T-helper 17 cell (primary cell): ENCODE measurements at places on chromosomes 5 and 9.
A peak's percentile ranks its signal among the peaks of the same experiment; 100 is the strongest.

- H3K36me3 ChIP-seq, result peaks cover 11% of the 10 kb centered on the region
- peaks cover 71% of the 10 kb centered on the region for H3K27me3 ChIP-seq
- DNase-seq, result no peak
- no peak overlapping the region for H3K4me3 ChIP-seq
Observed at GRCh38 chr5:140005145-140005591, 37.9 kb downstream of the NRG2 start.

DNA sequence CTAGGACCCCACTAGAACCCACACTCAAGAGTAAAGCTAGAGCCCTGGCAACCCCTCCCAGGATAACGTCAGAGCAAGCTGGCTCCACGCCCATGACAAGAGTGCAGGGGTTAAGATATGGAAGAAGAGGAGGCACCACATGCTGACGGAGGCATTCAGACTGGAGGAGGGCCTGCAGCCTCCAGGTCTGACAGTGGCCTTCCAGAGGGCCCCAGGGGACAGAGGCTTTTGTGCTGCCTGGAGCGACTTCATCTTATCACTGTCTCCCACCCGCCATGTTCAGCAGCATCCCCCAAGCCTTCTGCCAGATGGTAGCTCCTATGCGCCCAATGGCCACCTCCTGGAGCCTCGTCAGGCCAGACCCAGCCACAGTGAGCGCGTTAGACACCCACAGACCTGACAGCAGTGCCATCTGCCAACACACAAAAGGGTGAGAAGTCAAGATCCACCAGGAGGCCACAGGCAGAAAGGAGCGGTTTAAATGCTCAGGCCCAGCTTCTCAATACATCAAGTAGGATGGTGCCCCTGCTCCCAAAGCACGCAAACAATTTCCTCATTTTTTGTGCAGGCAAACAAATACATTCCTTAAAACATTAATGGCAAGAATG, 65.8 kb downstream of the C5orf15 start:
- no peaks in the 10 kb centered on the region for H3K36me3 ChIP-seq
- H3K4me3 ChIP-seq, result no peak overlapping the region
- H3K27me3 ChIP-seq, result peaks cover 19% of the 10 kb centered on the region

GRCh38 chr5:1708592-1709141, 91.0 kb downstream of the MRPL36 start:
- H3K4me3 ChIP-seq, result no peak overlapping the region
- peaks cover 7% of the 10 kb centered on the region for H3K36me3 ChIP-seq
- H3K4me1 ChIP-seq, result peaks cover 6% of the 10 kb centered on the region
- no peak overlapping the region for H3K27ac ChIP-seq

DNA sequence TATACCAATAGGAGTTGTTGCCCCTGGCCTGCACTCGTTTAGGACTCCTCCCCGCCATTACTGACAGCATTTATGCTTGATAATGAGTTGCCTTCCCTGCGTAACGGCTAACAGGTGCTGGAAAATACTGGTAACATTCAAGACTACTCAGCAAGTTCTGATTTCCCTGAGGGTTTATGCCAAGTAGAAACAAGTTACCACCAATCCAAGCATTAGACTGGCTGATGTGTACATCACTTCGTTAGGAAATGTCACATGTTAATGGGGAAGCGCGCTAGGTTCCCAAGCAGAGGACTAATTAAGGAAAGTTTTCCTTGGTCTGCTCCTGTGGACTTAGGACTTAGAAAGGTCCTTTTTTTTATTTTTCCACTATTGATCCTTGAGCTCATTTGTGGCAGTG, 302.1 kb downstream of the EFNA5 start:
- DNase-seq, result no peak
- no peaks in the 10 kb centered on the region for H3K36me3 ChIP-seq
- H3K4me3 ChIP-seq, result no peak overlapping the region
- H3K27ac ChIP-seq, result no peak overlapping the region

DNA sequence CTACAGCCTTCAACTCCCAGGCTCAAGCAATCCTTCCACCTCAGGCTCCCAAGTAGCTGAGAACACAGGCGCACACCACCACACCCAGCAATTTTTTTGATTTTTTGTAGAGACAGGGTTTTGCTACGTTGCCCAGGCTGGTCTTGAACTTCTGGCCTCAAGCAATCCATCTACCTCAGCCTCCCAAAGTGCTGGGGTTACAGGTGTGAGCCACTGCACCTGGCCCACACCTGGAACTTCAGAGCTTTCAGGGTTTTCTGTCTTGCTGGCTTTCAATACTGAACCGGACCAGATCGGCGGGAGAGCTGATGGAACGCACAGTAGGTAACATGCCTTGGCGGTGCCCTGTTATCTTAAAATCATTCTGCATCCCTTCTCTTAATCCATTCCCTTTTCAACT, 30.8 kb downstream of the IPPK start:
- H3K36me3 ChIP-seq, result peaks cover 7% of the 10 kb centered on the region
- peaks cover 2% of the 10 kb centered on the region for H3K4me1 ChIP-seq
- no peaks in the 10 kb centered on the region for H3K27me3 ChIP-seq
- no peak overlapping the region for H3K27ac ChIP-seq

- no peak overlapping the region for H3K4me3 ChIP-seq
- H3K36me3 ChIP-seq, result peaks cover 4% of the 10 kb centered on the region
- no peaks in the 10 kb centered on the region for H3K4me1 ChIP-seq
- DNase-seq, result no peak
- H3K27me3 ChIP-seq, result no peaks in the 10 kb centered on the region
- H3K27ac ChIP-seq, result no peak overlapping the region
Observed at GRCh38 chr5:143931986-143932385, 120.0 kb downstream of the HMHB1 start.

DNA sequence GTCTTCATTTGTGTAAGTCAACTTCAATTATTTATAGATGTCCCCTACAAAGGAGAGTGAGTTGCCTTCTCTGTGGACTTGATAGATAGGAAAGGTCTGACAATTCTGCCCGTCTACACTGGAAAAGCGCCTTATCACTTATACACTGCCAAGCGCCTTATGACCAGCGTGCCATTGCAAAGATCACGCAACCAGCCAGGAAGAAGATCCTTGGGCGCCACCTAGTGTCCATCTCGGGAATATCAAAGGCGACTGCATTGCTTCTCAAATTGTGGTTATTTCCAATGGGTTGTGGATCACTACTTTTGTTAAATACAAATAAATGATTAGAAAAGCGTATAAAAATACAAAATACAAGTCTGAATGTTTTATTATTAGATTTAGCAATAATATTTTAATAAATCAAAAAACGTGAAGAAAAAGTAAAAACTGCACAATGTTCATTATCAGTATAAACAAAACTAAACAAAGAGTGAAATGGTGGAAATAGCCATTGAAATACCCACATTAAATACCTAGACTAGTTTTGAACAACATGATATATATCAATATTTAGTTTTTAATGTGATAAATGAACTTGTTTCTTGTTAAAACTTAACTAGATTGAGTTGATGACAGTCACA, 27.8 kb downstream of the SUB1 start:
- no peaks in the 10 kb centered on the region for H3K27me3 ChIP-seq
- H3K27ac ChIP-seq, result peak overlapping the region; percentile 56
- H3K4me3 ChIP-seq, result no peak overlapping the region
- no peaks in the 10 kb centered on the region for H3K36me3 ChIP-seq

DNA sequence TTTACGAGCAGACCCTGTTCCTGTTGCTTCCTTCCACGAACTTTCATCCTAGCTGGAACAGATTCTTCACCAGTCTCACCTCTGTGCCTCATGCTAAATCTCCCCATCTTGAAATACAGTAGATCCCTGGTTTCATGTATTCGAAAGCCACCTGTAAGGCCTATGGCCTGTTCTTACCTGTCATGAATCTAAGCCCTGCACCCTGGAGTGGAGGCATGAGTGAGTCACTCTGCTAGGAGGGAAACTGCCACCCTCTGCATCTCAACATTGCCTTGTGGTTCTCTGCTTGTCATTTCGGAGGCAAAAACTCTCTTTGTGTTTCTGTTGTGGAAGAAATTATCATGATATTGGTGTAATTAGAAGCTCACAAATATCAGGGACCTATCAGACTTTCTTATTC, 320.0 kb downstream of the ENC1 start:
- no peak overlapping the region for H3K27ac ChIP-seq
- H3K4me3 ChIP-seq, result no peak overlapping the region
- H3K27me3 ChIP-seq, result peaks cover 35% of the 10 kb centered on the region
- H3K4me1 ChIP-seq, result no peaks in the 10 kb centered on the region
- H3K36me3 ChIP-seq, result no peaks in the 10 kb centered on the region

DNA sequence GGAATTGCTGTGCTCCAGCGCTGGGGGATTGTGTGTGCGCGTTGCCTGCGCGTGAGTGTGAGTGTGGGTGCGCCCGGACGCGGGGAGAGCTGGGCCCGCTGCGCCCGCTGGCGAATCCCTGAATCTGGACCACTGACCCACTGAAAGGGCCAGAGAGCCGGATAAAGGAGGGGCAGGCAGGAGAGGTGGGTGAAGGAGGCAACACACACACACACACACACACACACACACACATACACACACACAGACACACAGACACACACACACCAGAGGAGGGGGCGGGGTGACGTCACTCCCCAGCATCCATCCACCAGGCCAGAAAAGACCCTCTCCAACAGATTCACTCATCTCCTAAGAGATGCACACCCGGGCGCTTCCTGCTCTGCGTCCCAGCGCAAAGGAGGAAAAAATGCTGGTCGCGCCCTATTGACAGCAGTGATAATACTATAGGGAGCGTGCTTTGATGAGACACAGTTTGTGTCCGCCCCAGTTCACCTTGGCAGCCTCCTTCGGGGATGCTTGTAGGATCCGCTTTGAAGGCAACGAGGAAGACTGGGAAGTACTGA, 1059.1 kb upstream of the DMAC1 start:
- peak overlapping the region; percentile 75 for H3K4me3 ChIP-seq
- no peak overlapping the region for H3K27ac ChIP-seq
- no peak for DNase-seq
- H3K4me1 ChIP-seq, result peaks cover 11% of the 10 kb centered on the region
- no peaks in the 10 kb centered on the region for H3K36me3 ChIP-seq

DNA sequence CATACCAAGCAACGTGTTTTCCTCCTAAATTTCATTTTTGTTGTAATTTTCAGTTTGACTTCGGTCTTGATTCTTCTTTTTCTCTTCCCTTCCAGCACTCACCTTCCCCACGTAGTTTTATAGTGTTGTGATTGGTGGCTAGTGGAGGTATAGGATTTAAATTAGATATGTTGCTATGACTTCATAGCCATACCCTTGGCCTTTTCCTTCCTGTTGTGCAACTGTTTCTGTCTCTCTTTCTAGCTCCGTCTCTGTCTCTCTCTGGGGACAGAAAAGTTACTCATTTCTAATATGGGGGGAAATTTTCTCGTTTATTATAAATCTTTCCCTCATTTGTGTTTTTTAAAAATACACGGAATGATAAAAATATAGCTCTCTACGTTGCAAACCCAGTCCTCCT, 20.6 kb upstream of the C5orf24 start:
- H3K4me1 ChIP-seq, result peaks cover 6% of the 10 kb centered on the region
- no peak overlapping the region for H3K4me3 ChIP-seq
- peaks cover 4% of the 10 kb centered on the region for H3K36me3 ChIP-seq
- no peak for DNase-seq

DNA sequence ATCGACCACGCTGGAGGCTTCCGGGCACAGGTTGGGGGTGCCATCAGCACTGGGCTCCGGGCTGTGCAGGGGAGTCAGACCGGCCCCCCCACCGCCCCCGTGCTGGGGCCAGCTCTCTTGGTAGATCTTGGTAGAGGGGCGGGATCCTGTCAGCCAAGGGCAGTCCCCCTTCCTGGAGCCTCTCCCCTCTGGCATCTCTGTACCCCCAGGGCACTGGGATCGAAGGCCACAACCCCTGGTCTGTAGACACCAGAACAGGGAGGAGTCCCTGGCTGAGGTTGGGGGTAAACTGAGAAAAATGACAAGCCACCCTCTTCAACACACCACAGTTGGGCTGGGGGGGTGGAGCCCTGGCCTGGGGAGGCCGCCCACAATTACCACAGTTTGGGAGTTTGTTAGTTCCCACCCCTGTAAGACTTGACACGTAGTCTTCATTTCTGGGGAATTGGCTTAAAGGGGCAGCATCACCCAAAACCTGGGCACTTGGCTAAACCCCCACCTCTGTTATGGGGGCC, 882 bp downstream of the CERCAM start:
- H3K4me3 ChIP-seq, result peak overlapping the region; percentile 81
- no peak overlapping the region for H3K27ac ChIP-seq
- no peaks in the 10 kb centered on the region for H3K36me3 ChIP-seq
- H3K4me1 ChIP-seq, result peaks cover 10% of the 10 kb centered on the region

DNA sequence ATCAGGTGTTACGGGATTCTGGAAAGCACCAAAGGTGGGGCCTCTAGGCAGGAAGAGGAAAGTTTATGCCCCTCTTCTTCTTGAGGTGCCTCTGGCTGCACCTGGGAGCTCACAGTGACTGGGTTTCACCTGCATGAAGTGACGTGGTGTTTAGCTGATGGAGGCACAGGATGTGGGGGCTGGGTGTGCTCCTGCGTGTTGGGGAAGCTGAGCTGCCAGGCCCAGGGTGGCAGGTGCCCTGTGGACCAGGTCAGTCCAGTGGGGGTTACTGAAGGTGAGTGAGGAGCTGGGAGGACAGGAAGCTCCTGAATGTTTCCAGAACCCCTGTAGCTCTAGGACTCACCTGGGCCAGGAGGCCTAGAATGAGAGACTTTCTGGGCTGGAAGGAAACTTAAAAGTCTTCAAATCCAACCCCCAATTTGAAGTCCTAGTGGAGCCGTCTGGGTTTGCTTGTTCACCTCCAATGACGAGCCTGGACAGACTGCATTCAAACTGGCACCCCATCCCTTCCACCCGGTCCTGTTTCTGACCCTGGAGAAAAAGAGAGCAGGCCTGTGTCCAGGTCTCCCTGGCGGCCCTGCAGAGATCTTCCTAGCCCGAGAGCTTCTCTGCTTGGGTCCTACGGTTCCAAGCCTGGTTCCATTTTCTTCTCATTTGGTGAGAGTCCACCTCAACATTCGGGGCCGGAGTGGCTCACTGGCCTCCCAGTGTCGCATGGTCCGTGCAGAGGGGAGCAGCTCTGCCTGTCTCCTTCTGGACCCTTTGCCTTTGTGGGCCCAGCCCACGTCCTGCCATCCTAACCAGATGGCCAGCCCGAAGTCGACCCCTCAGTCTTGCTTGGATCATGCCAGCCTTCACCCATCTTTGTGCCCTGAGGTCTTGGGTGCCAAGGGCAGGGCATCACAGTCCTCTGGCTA, 22.3 kb downstream of the TRAF1 start:
- peak overlapping the region; percentile 98 for H3K27ac ChIP-seq
- peak overlapping the region; percentile 82 for H3K4me3 ChIP-seq
- peaks cover 56% of the 10 kb centered on the region for H3K4me1 ChIP-seq
- peak; percentile 56 for DNase-seq
- H3K36me3 ChIP-seq, result peaks cover 13% of the 10 kb centered on the region

DNA sequence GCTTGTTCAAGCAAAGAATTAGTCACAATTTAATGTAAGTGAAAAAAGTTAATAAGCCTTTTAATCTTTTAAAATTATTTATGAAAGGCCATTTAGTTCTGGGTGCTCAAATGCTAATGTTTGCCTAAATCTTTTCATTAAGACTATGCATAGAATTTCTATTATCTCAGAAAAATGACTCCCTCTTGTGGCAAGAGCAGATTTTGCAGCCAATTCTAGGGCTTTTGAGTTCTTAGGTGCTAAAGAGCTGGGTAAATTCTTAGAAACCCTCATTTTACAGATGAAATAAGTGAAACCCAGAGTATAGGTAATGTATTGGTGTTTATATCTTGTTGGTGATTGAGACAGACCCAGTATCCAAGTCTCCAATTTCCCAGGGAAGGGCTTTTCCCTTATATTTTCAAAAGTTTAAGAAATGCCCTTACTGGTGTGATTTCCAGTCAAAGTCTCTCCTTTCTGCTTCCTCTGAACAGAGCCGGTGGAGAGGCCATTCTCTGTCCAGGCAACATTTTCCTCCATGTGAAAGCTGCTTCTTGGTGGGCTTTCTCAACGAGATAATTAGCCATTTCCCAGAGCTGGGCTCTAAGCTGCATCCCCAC, 24.1 kb upstream of the PCSK5 start:
- H3K27ac ChIP-seq, result no peak overlapping the region
- no peaks in the 10 kb centered on the region for H3K36me3 ChIP-seq
- peaks cover 7% of the 10 kb centered on the region for H3K4me1 ChIP-seq
- peaks cover 31% of the 10 kb centered on the region for H3K27me3 ChIP-seq
